ENCODE measurements at places on chromosomes 7 and 10.

GRCh38 chr7:29274146-29275017, 79.8 kb downstream of the CHN2 start:
- DNase-seq, result peak; percentile 64

DNA sequence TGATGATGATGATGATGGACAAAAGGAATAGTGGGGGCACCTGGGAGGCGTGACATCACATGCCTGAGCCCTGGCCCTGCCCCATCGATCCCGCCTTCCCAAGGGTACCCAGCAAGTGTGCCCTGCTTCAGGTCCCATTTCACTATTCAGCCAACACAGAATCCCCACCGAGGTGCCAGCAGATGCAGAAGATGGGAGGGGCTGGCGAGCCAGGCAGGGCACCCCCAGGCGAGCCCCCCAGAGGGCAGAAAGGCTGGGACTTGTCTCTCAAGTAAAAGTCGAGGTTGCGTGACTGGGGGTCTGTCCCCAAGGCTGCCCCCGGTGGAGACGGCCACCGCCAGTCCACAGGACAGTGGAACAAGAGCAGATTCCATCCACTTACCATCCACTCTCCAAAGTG, 57.5 kb downstream of the INSIG1 start:
- DNase-seq, result no peak

DNA sequence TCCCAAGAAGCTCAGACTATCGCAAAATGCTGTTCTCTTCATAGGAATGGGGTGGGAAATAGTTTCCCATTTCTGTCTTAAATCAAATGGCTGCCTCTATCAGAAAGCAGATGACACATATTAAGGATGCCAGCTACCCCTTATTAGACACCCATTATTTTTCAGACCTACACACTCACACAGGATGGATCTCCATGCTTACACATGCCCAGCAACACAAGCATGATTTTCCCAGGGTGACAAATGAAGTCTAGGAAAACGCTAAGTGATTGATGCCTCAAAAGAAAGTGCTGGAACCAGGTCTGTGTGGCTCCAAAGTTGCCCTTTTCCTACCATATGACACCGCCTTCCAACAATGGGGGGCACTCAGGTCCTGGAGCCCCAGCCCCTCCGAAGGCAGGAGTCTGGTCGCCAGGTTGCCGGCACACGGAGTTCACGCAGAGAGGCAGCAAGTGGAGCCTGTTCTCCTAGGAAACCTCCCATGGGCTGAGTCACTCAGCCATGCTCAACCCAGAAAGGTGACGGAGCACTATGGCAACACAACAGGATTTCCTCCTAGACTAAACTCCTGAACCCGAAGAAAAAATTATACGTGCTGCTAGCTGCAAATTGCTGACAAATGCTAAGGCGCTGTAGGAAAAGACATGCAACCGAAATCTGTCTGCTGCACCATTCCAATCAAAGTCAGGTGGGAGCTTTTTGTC, 19.8 kb downstream of the VOPP1 start:
- DNase-seq, result peak; percentile 49

- DNase-seq, result no peak
These were observed 132.0 kb upstream of the CXCL12 start for GRCh38 chr10:44516891-44517290.

DNA sequence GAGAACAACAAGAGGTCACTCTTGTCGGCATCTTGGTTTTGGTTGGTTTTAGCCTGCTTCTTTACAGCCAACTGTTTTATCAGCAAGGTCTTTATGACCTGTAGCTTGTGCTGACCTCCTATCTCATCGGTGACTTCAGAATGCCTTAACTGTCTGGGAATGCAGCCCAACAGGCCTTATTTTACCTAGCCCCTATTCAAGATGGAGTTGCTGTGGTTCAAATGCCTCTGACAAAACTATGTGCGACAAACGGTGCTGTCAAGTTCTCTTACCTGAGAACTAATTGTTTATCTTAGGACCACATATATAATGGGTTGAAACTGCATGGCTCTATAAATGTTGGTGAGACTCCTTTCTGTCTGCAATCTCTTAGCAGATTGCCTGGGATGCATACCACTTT, 35.9 kb upstream of the POT1 start:
- no peak for DNase-seq

GRCh38 chr7:117750612-117751563, 122.4 kb downstream of the CTTNBP2 start:
- DNase-seq, result no peak

Measured in skeletal muscle cell (primary cell).